ENCODE measurements at places on chromosomes 4 and X.

DNA sequence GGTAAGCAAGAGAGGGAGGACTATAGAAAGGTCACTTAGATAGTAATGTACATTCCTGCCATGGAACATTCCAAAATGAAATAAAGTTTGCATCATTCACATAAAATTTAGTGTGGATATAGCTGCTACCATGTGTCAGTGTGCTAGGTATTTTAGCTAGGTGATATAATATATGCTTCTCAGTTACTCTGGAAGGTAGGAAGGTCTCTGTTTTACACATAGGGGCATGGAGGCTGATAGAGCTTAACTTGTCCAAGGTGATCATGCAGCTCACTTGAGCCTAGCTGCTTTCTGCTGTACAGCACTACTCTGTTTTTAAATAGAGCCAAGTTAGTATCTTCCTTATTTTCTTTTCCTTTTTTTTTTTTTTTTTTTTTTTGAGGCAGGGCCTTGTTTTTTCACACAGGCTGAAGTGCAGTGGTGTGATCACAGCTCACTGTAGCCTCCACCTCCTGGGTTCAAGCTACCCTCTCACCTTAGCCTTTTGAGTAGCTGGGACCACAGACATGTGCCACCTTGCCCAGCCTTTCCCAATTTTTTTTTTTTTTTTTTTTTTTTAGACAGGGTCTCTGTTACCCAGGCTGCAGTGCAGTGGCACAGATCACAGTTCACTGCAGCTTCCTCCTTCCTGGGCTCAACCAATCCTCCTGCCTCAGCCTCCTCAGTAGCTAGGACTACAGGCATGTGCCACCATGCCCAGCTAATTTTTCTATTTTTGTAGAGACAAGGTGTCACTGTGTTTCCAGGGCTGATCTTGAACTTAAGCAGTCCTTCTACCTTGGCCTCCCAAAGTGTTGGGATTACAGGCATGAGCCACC lies 10.4 kb downstream of the AFF1 start:
- H3K27ac ChIP-seq, result no peak overlapping the region
- H3K27me3 ChIP-seq, result no peaks in the 10 kb centered on the region
- peaks cover 4% of the 10 kb centered on the region for H3K4me1 ChIP-seq
- no peak overlapping the region for H3K4me3 ChIP-seq
- no peaks in the 10 kb centered on the region for H3K36me3 ChIP-seq

DNA sequence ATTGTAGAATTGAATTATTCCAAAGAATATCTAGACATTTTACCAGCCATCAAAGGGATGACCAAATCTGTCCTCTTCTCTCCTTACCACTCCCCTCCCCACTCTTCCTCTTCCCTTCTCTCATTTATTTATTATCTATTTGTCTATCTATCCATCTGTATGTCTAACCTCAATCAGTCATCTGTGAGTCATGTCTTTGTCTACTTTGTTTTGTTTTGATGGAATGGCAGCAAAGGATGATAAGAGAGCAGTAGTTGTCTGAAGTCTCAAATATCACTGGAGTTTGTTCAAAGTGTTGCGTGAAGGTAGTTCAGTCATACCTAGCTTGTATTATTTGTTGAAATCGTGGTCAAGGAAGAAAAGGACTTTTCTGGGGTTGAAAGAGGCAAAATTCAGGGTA lies 34.7 kb upstream of the PGRMC2 start:
- no peaks in the 10 kb centered on the region for H3K36me3 ChIP-seq
- H3K4me3 ChIP-seq, result no peak overlapping the region
- no peaks in the 10 kb centered on the region for H3K4me1 ChIP-seq
- DNase-seq, result no peak
- no peaks in the 10 kb centered on the region for H3K27me3 ChIP-seq

GRCh38 chrX:22748093-22748999 lies 251.4 kb upstream of the DDX53 start:
- H3K27ac ChIP-seq, result no peak overlapping the region
- peak; percentile 61 for DNase-seq
- no peaks in the 10 kb centered on the region for H3K27me3 ChIP-seq
- H3K4me1 ChIP-seq, result no peaks in the 10 kb centered on the region

DNA sequence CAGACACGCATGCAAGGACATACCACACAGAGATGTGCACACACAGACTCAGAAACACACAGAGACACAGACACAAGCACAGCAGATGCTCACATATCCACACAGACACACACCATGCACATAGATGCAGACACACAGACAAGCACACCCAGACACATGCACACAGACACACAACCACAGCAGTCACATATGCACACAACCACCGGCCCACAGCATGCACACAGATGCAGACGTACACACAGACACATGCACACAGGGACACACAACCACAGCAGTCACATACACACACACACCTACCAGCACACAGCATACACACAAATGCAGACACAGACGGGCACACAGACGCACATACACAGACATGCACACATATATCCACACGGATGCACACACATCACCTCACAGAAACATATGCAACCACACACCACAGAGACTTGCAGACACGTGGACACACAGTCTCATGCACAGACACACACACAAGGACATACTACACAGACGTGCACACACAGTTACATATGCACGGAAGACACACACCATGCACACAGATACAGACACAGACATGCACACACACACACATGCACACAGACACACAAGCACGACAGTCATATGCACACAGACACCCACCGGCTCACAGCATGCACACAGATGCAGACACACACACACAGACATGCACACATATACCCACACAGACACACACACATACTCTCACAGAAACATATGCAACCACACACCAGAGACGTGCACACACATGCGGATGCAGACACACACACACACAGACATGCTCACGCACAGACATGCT lies 25.2 kb upstream of the SLC25A6 start:
- H3K4me1 ChIP-seq, result no peaks in the 10 kb centered on the region
- no peak overlapping the region for H3K27ac ChIP-seq
- H3K36me3 ChIP-seq, result peaks cover 45% of the 10 kb centered on the region
- H3K4me3 ChIP-seq, result no peak overlapping the region

GRCh38 chr4:48193096-48193836 lies 59.2 kb upstream of the TXK start:
- DNase-seq, result no peak
- H3K4me3 ChIP-seq, result no peak overlapping the region
- H3K27me3 ChIP-seq, result no peaks in the 10 kb centered on the region
- H3K4me1 ChIP-seq, result peaks cover 4% of the 10 kb centered on the region

- no peak overlapping the region for H3K27ac ChIP-seq
- no peaks in the 10 kb centered on the region for H3K4me1 ChIP-seq
- H3K27me3 ChIP-seq, result no peaks in the 10 kb centered on the region
- no peak overlapping the region for H3K4me3 ChIP-seq
- H3K36me3 ChIP-seq, result peaks cover 33% of the 10 kb centered on the region
- no peak for DNase-seq
Measured at GRCh38 chr4:10108818-10109783, 7.5 kb downstream of the WDR1 start.

- no peak overlapping the region for H3K4me3 ChIP-seq
- H3K27ac ChIP-seq, result no peak overlapping the region
- no peaks in the 10 kb centered on the region for H3K4me1 ChIP-seq
- no peak for DNase-seq
- no peaks in the 10 kb centered on the region for H3K36me3 ChIP-seq
- no peaks in the 10 kb centered on the region for H3K27me3 ChIP-seq
Measured at GRCh38 chrX:123822965-123823364, 36.9 kb upstream of the XIAP start.

DNA sequence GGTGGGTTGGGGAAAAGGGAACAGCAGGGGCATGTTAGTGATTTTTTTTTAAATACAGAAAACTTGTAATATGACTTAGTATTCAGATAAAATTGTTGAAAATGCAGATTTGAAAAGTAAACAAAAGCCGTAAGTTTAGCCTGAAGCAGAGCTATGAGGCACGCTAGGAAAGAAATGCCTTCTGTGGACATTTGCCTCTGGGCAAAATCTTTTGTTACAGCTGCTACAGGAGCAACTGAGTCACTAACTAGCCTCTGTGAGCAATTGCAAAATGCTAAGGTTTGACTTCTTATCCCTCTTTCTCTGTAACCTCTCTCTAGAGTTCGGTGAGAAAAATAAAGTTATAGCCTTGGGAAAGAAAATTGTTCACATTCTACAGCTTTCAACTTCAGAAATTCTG lies 350.0 kb downstream of the SLC7A11 start:
- H3K4me3 ChIP-seq, result no peak overlapping the region
- H3K4me1 ChIP-seq, result no peaks in the 10 kb centered on the region
- H3K27me3 ChIP-seq, result no peaks in the 10 kb centered on the region
- no peak for DNase-seq

- H3K4me3 ChIP-seq, result no peak overlapping the region
- H3K4me1 ChIP-seq, result peaks cover 7% of the 10 kb centered on the region
- no peak for DNase-seq
- H3K27me3 ChIP-seq, result no peaks in the 10 kb centered on the region
- no peak overlapping the region for H3K27ac ChIP-seq
Measured at GRCh38 chr4:89301003-89301402, 6.6 kb downstream of the GPRIN3 start.
